ENCODE measurements at places on chromosomes 11 and 22.

- no peak for DNase-seq
Measured at GRCh38 chr22:25021976-25022711, 69.6 kb downstream of the KIAA1671 start.

DNA sequence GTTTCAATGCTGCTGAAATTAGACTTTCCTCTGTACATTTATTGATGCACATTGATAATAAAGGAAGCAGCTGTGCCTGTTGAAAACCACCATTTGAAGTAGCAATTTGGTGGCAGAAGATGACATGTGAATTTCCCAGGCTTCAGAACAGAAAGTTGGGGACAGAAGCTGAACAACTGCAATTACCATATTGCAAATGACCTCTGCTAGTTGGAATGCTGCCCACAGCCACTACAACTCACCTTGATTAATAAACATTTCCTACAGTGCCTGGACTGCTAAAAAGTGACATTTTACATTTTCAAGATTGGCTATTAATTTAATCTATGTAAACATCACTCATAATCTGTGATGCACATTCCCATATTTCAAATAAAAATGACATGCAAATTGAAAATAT lies 208.6 kb downstream of the LUZP2 start:
- no peak for DNase-seq

GRCh38 chr11:71154261-71154805 lies 98.0 kb downstream of the SHANK2 start:
- DNase-seq: no peak

DNA sequence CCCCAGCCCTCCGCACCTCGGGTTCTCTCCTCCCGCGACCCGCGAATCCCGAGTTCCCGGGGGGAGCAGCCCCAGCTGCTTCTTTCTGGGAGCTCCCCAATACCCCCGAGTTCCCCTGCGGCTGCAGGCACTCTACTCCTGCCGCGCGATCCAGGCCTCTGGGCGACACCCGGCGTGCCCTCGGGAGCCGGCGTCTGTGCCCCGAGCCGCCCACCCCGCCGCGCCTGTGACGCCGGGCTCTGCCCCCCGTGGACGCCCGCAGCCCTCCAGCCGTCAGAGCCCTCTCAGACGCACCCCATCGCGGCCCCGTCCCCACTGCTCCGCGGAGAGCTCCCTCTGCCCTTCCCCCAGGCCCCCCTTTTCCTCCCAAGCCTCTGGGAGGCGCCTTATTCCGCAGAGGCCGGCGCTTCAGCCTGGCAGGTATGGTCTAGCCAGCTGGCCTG lies 422 bp downstream of the GLB1L2 start:
- peak; percentile 34 for DNase-seq
